Memory B cell (primary cell): ENCODE measurements at places on chromosomes 11 and 22.

GRCh38 chr11:101202614-101203013 lies 73.0 kb upstream of the PGR start:
- no peak for DNase-seq

GRCh38 chr22:32887324-32887980 lies 85.9 kb downstream of the TIMP3 start:
- no peak for DNase-seq

DNA sequence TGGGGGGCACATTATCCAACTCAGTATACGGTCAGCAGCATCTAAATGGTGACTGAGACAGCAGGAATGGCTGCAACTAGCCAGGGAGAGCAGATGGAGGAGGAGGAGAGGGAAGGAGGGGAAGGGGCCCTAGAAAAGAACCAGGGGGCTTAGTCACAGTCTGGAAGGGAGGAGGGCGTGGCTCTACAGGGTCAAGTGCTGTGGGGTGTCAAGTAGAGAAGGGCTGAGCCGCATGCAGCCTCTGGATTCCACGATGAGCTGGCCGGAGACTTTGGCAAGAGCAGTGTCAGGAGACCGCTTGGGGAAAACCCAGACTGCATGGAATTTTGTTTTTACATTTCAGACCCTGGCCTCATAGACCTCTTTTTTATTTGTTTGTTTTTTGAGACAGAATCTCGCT lies 25.8 kb upstream of the PPFIA1 start:
- DNase-seq: no peak

DNA sequence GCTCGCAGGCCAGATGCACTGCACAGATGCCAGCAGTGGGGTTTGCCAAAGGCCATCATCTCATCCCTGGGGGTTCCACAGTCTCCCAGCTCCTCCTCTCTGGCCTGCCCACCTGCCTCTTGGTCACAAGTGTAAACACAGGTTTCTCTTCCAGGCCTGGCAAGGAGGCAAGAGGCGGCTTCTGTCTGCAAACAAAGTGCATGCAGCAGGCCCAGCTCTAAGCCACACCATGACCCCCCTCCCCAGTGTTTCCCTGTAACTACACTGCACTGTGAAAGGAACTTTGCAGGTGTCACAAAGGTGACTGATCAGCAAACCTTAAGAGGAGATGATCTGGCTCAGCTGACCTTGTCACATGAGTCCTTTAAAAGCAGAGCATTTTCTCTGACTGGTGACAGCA lies 26.2 kb upstream of the SHISAL1 start:
- no peak for DNase-seq

- DNase-seq: no peak
These were observed 109.3 kb downstream of the ARFGAP2 start for GRCh38 chr11:47067401-47067800.

DNA sequence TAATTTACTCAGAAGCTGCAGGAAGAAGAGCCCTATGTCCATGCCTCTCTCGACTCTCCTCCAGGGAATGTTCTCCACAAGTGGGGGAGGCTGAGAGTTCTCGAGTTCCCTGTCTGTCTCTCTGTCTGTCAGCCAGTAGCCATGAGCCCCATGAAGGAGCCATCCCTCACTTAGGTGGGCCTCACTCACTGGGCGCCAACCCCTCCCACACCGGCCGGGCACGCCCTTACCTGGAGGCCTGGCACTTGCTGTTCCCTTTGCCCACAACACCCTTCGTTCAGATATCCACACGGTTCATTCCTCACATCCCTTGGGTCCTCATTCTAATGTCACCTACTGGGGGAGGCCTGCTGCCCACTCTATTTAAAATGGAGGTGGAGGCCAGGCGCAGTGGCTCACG lies 14.2 kb upstream of the IL10RA start:
- no peak for DNase-seq

DNA sequence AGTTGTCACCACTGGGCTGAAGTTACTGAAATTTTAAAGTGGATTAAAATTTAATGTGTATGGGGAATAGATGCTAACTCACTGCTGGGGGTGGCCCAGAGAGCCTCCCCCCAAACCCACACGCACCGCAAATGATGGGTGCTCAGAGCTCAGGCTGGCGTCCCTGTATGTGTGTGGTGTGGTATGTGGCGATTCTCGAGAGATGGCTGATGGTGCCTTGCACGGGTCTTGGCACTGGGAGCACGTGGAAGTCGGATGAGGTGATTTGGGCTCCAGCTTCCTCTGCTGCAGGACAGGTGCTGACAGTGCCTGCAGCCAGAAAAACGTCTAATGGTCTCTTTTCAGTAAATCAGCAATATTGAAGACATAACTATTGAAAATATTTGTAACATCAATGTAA lies 1473.3 kb downstream of the TBC1D22A start:
- no peak for DNase-seq

- DNase-seq: no peak
These were observed 326.3 kb downstream of the NTM start for GRCh38 chr11:131696690-131697089.

DNA sequence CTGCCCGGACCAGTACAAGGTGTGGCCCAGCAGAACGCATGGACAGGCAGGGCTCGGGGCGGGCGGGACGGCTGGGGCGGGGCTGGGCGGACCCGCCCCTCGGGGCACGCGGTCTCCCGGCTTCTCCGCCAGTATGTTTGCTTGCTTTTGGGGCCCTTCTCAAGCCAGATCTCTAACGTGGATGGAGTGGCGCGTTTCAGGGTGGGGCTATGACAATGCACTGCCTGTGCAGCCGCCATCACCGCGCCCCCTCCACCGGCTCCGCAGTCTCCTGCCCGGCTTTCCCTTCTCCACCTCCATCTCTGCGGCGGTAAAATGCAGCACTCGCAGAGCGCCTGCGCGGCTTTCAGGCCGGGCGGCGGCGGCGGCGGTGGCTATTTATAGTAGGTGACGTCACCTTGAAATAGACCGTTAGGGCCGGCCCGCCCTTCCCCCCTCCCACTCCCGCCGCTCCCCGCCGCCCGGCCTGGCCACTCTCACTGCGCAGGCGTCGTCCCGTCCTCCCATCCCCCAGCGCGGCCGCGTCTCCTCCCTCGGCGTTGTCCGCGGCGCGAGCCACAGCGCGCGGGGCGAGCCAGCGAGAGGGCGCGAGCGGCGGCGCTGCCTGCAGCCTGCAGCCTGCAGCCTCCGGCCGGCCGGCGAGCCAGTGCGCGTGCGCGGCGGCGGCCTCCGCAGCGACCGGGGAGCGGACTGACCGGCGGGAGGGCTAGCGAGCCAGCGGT lies at the start of gene YWHAH:
Gene YWHAH, plus strand, starts transcription at position 558 of the 722 bp plus-strand sequence. CDS start 199 bp downstream, outside the sequence.
- DNase-seq: peak; percentile 89

DNA sequence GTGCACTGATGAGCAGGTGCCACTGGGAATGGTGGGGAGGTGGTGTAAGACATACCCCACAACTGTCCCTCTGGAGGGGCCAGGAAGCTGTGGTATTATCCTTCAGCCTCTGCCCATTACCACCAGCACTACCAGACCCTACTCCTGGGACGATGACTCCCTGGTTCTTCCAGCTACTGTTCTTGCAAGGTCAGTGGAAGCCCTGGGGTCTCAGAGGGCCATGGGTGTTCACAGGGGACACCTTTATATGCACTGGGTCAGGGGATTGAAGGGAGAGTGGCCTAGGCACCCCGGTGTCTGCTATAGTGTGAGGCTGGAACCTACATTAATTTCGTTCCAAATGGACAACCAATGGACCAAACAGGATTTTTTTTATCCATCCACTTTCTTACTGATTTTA lies 102.1 kb downstream of the RPS6KA4 start:
- DNase-seq: no peak

DNA sequence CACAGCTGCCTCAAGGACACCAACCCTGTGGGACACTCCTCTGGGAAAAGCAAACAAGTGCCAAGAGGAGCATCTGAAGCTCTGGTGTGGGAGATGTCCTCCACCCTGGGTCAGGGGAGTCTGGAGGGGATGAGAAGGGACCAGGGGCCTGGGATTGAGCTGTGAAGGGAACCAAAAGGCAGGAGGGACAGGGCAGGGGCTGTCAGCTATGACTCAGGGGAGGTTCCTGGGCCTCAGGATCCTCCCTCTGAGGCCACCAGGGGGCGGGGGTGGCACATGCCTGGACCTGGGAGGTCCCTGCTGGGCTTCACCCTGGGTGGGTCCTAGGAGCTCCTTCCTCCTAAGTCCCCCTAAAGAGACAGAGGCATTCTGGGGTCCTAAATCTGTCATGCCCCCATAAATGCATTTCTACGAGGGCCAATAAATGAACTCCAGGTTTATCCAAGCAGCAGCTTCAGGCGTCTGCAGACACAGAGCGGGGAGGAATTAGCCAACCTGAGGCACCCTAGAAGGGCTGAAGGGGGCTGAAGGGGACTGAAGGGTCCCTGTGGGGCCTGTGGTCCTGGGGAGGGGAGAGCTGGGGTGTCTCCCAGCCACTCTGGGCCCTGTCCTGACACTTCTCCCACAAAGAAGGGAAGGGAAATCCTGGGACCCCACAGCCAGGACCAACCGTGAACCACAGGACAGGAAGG lies 31.9 kb upstream of the IGLL5 start:
- no peak for DNase-seq

GRCh38 chr11:96188243-96189006 lies 154.6 kb downstream of the MAML2 start:
- DNase-seq: no peak

DNA sequence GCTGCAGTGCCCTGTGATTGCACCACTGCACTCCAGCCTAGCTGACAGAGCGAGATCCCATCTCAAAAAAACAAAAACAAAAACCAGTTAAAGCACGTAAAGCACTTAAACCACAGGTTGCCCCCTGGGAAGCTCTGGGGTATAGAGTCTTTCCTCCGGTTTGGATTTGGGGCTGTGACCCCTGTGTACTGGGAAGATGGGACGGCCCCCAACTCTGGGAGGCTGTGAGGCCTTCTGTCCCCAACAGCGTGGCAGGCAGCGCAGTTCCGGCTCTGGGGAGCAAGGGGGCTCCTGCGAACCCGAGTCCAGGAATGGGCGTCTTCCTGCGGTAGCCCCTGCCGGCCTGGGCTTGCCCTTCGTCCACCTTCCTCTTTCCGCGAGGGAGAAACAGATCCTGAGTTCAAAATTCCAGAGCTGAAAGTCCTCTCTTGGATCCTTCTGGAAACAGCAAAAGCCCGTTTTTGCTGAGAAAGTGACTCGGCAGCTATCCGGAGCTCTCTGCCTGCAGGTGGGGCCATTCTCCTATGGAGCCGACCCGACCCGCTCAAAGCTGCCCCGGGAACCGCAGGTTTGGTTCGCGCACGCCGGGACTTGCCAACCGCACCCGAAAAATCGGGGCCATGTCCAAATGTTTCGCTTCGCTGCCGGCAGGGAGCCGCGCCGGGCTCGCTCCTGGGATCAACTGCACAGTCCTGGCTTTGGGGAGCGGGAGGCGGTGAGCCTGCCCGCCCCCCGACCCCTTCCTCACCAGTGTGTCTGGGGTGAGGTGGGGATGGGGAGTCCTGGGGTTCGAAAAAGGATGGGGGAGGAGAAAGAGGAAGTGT lies 36.3 kb upstream of the POLA2 start:
- peak; percentile 29 for DNase-seq

- no peak for DNase-seq
These were observed 1.1 kb downstream of the YWHAH start for GRCh38 chr22:31945443-31945855.

GRCh38 chr11:1336836-1337646 lies 27.6 kb upstream of the TOLLIP start:
- peak; percentile 63 for DNase-seq

- no peak for DNase-seq
These were observed 4.1 kb downstream of the SYTL2 start for GRCh38 chr11:85806876-85807275.

DNA sequence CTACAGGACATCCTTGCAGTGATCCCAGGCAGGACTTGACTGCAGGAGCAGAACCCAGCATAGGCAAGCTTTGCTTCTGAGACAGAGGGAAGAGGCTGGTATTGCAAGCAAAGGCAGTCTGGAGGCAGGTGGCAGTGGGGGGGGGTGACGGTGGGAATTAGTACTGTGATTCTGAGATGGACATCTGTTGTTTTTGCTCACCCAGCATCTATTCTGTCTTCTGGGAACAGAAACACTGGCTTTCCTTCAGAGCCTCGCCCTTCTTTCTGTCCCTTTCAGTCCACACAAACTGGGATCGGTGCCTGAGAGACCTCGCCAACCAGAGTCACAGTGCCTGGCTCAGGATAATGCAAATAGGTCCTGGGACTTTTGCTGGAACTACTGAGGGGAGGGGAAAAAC lies 31.2 kb upstream of the RASL10A start:
- DNase-seq: no peak

DNA sequence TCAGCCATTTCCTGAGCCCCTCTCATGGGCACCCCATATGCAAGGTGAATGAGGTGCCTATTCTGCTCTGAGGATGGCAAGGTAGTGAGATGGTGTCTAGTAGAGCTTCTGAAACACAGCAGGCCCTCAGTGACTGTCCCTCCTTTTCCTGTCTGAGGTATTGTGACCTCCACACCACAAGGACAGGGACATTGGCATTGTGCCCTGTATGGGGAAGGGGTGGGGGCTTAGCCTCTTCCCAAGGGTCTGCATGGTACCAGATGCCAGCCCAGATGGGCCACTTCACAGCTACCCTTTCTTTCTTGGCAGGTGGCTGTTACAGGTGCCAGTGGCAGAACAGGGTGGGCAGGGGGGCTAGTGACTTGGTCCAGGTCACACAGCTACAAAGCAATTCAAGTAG lies 78.8 kb downstream of the CABIN1 start:
- no peak for DNase-seq
